ENCODE measurements at places on chromosomes 16 and 17. TPM values are rescaled to one million over a fixed set of nuclear protein-coding genes. Genes with fewer than 3 reads are reported as not detected.

GRCh38 chr17:64729201-64729600 is 67.1 kb upstream of the SMURF2 start:
- H3K4me3 ChIP-seq: no peak overlapping the region
- DNase-seq: no peak
- peaks cover 1% of the 10 kb centered on the region for H3K4me1 ChIP-seq
- H3K36me3 ChIP-seq: no peaks in the 10 kb centered on the region
- no peak overlapping the region for H3K27ac ChIP-seq
- no peaks in the 10 kb centered on the region for H3K27me3 ChIP-seq

- no peaks in the 10 kb centered on the region for H3K27me3 ChIP-seq
- H3K4me1 ChIP-seq: peaks cover 75% of the 10 kb centered on the region
- peak overlapping the region; percentile 31 for H3K4me3 ChIP-seq
- peak; percentile 17 for DNase-seq
- H3K36me3 ChIP-seq: peaks cover 20% of the 10 kb centered on the region
These were observed 38.9 kb downstream of the KANSL1 start for GRCh38 chr17:46154151-46154816.

- H3K4me3 ChIP-seq: no peak overlapping the region
- no peaks in the 10 kb centered on the region for H3K36me3 ChIP-seq
- DNase-seq: no peak
- no peaks in the 10 kb centered on the region for H3K4me1 ChIP-seq
These were observed 42.2 kb downstream of the TBCD start for GRCh38 chr17:82793974-82794630.

The C17orf107 gene
- total RNA-seq: 0.77 TPM

The ZNRF1 gene
- 16.3 TPM for total RNA-seq

- no peaks in the 10 kb centered on the region for H3K27me3 ChIP-seq
- no peak overlapping the region for H3K27ac ChIP-seq
- no peaks in the 10 kb centered on the region for H3K36me3 ChIP-seq
- H3K4me1 ChIP-seq: no peaks in the 10 kb centered on the region
These were observed 346.6 kb upstream of the CCL2 start for GRCh38 chr17:33908363-33909064.

The SRR gene
- 23.0 TPM for total RNA-seq

The LGALS3BP gene
- total RNA-seq: 269 TPM

DNA sequence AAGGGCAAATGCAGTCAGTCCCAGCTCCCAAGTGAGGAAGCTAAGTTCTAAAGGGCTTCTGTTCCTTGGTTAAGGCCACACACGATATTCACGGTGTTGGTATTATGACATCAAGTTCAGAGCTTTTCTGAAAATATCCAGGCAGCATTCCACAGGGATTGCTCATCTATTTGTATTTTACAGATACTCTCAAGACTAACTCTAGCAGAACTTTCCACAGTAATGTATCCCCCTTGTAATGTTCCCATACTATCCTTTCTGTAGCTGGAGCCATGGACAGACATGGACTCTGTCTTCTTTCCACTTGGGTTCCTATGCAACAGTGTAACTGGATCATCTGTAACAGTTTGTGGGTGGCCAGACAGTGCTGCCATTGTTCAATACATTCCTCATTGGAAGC is 13.5 kb downstream of the SDR42E1 start:
- H3K4me3 ChIP-seq: no peak overlapping the region
- peaks cover 28% of the 10 kb centered on the region for H3K36me3 ChIP-seq
- H3K27ac ChIP-seq: no peak overlapping the region
- DNase-seq: no peak
- peaks cover 3% of the 10 kb centered on the region for H3K4me1 ChIP-seq

- no peak for DNase-seq
- H3K36me3 ChIP-seq: no peaks in the 10 kb centered on the region
- H3K4me3 ChIP-seq: no peak overlapping the region
- no peaks in the 10 kb centered on the region for H3K27me3 ChIP-seq
These were observed 63.2 kb downstream of the IQCK start for GRCh38 chr16:19781226-19781625.

- H3K4me1 ChIP-seq: peaks cover 40% of the 10 kb centered on the region
- peak overlapping the region; percentile 92 for H3K27ac ChIP-seq
- DNase-seq: peak; percentile 68
These were observed 1.9 kb upstream of the CAPN15 start for GRCh38 chr16:525520-526180.

GRCh38 chr17:142102-142661 is 4.8 kb downstream of the SCGB1C2 start:
- H3K27ac ChIP-seq: no peak overlapping the region
- H3K27me3 ChIP-seq: peaks cover 5% of the 10 kb centered on the region
- DNase-seq: peak; percentile 18
- H3K36me3 ChIP-seq: no peaks in the 10 kb centered on the region

- H3K27ac ChIP-seq: no peak overlapping the region
- no peak overlapping the region for H3K4me3 ChIP-seq
- no peaks in the 10 kb centered on the region for H3K27me3 ChIP-seq
- no peak for DNase-seq
These were observed 64.7 kb downstream of the SNX20 start for GRCh38 chr16:50616386-50616785.

GRCh38 chr16:14398014-14398717 is 231.9 kb downstream of the PARN start:
- no peak for DNase-seq
- H3K4me3 ChIP-seq: no peak overlapping the region
- H3K4me1 ChIP-seq: no peaks in the 10 kb centered on the region
- no peaks in the 10 kb centered on the region for H3K27me3 ChIP-seq
- no peaks in the 10 kb centered on the region for H3K36me3 ChIP-seq
- no peak overlapping the region for H3K27ac ChIP-seq

DNA sequence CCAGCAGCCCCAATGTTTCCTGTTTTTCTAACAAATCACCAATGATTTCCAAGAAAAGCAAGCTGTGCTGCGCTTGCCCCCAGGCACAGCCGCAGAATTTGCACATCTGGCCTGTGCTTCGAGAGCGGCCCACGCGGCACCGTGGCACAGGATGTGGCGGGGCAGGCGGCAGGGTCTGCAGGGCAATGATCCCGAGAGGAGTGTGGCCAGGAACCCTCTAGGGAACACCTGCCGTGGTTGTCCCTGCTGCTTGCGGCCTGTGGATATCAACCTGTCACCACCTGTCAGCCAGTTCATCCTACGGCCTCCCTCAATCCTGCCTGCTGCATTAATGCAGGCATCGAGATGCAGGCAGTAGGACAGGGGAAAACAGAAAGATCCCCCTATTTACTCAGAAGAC is 24.0 kb downstream of the PIK3R5 start:
- peak overlapping the region; percentile 99 for H3K27ac ChIP-seq
- peak; percentile 81 for DNase-seq
- peak overlapping the region; percentile 64 for H3K4me3 ChIP-seq
- H3K4me1 ChIP-seq: peaks cover 86% of the 10 kb centered on the region
- peaks cover 73% of the 10 kb centered on the region for H3K36me3 ChIP-seq

GRCh38 chr16:59905131-59905530 is 1171.0 kb upstream of the GOT2 start:
- no peaks in the 10 kb centered on the region for H3K27me3 ChIP-seq
- H3K36me3 ChIP-seq: no peaks in the 10 kb centered on the region
- no peak overlapping the region for H3K27ac ChIP-seq
- H3K4me3 ChIP-seq: no peak overlapping the region
- DNase-seq: no peak

GRCh38 chr16:76741623-76742022 is 449.4 kb upstream of the MON1B start:
- H3K27ac ChIP-seq: no peak overlapping the region
- DNase-seq: no peak
- H3K36me3 ChIP-seq: no peaks in the 10 kb centered on the region
- no peaks in the 10 kb centered on the region for H3K27me3 ChIP-seq

The KRTAP4-6 gene
- not detected for total RNA-seq

- H3K27ac ChIP-seq: no peak overlapping the region
- peaks cover 3% of the 10 kb centered on the region for H3K4me1 ChIP-seq
- no peaks in the 10 kb centered on the region for H3K27me3 ChIP-seq
- peak; percentile 20 for DNase-seq
These were observed 817 bp downstream of the NME1 start for GRCh38 chr17:51154176-51154575.

DNA sequence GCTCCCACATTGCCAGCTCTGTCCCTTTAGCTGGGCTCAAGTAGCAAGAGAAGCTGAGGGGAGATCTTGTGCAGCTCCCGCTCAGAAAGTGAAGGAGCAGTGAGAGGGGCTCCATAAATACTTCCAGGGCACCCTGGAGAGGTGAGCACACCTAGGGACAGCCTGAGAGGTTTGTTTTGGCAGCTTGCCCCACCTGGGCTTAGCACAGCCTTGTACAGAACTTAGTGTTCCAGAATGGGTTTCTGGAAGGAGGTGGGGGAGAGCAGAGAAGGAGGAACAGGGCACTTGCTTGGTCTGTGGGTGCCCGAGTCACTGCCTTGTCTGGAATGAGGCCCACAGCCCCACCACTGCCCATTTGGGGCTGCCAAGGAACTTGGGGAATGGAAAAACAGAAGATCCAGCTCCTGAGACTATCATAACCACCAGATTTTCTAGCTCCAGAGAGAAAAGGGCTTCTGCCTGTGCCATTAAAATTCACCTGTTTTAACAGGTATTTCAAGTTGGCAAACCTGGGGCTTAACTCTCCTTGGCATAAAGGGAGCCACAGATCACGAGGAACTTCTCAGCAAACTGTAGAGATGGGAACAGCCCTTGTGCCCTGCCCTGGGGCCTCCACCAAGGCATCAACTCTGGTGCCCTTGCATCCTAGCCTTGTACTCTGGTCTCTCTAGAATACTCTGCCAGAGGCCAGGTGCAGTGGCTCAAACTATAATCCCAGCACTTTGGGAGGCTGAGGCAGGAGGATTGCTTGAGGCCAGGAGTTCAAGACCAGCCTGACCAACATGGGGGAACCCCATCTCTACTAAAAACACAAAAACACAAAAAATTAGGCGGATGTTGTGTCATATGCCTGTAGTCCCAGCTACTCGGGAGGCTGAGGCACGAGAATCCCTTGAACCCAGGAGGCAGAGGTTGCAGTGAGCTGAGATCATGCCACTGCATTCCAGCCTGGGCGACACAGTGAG is 1.9 kb downstream of the PRR15L start:
- no peaks in the 10 kb centered on the region for H3K36me3 ChIP-seq
- no peak overlapping the region for H3K27ac ChIP-seq
- no peaks in the 10 kb centered on the region for H3K4me1 ChIP-seq

The KRT16 gene
- total RNA-seq: not detected
